ENCODE measurements at places on chromosomes 6 and 20.
A peak's percentile ranks its signal among the peaks of the same experiment; 100 is the strongest.

DNA sequence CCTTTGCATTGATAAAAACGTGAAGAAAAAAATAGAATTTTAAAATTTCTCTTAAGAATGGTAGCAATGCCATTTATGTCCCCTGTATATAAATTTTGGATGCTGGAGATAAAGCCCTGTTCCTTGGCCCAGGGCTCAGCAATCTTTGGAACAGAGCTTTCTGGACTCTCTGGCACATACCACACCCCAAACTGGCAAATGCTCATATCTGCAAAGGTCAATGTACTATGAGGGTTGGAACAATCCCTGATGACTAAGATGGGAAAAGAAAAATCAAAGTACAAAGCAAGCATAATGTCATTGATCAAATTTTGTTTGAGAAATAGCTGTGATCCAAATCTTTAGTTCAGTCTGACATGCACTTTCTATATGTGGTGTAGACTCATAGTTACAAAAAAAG lies 158.1 kb upstream of the HCRTR2 start:
- DNase-seq: no peak

- no peak for DNase-seq
Measured at GRCh38 chr6:124622351-124622750, 339.9 kb upstream of the RNF217 start.

DNA sequence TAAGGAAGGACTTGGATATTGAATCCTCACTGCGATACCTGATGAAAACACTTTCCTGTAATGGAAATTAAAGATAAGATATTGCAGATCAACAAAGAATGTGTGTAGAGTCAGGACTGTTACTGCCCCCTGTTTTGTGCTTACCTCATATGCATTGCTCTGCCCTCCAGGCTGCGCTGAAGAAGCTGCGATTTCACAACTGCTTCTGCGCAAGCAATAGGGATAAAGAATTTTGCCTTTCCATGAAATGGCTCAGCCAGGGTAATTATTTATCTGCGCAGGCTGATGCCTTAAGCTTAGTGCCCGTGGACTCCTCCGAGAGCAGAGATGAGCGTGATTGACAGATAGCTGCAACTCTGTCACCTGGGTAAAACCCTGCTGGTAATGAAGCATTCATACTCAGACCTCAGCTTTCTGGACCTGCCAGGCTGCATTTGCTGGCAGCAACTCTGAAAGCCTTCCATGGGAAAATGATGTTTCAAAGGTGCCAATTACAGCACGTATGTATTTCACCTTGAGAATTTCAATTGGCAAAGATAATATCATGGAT lies 370.6 kb downstream of the SAMD5 start:
- DNase-seq: no peak

DNA sequence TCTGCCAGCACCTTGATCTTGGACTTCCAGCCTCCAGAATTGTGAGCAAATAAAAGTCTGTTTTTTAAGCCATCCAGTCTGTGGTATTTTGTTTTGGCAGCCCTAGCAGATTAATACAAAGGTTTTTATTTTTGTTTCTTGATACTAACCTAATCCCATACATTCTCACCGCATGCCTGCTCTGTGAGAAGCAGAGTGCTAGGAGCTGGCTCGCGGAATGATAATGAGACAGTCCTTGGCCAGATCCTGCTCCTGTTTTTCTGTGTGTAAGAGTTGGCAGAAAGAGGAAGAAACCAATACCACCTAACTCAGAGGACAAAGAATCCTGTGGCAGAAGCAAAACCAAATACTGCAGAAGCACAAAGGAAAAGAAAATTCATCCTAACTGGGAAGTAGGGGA lies 82.6 kb downstream of the KIF16B start:
- no peak for DNase-seq

DNA sequence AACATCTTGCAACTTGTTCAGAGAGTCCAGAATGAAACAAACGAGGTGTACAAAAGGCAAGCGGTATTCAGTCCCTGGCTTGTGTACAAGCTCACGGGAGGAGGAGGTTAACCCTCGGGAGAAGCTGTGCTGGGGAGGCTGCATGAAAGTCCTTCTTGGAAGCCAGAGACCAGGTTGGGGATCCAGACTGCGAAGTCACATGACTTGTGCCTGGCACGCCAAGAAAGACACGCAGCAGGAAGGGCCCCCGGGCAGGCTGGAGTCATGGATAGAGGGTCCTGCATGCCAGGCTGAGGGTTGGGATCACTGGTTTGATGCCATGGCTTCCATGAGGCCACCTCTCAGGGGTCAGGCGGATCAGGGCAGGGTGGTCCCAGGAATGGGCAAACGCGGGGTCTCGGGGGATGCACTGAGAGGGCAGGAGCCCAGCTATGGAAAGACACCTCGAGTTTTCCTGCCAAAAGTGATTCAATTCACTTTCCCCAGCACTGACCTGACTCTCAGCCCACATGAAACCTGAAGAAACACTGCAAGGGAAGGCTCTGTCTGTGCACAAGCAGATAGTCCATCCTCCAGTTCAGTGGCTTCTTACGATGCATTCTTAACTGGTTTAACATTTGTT lies 79.4 kb downstream of the DLL1 start:
- DNase-seq: no peak

DNA sequence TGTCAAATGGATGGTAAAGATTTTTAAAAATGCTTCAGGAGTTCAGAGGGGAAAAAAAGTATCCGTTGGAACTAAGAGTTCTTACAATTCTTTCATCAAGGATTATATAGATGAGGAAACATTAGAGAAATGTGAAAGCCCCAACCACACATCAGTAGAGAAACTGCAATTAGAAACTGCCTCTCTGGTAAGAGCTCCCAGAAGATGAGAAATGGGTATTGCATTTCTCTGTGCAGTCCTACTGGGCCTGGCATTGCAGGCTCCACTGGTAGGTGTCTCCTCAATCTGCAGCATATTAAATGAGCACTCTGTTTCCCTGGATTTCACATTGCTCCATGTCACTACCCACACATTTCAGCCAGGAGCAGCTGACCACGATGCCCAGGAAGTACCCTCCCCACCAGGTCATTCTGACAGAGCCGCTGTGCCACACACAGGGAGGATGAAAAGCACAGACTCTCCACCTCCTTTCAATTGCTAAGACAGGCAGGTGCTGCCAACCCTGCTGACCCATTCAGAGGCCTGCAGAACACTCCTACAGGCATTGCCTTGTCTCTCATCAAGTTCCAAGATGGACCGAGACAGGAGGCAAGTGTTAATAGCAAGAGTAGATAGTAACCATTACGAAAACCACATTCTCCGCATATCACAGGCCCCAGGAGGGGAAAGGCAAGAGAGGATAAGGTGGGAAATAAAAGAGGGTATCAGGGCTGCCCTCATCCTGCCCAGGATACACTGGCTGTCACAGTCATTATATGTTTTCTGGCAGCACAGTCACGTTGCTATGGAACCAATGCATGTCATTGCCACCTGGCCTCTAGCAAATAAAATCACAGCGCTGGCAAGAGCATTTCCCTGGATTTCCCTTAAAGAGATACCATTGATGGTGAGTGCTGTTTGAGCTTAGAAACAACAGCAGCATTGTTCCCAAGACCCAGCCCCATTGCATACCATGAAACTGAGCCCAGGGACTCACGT lies 241.7 kb downstream of the ATXN1 start:
- no peak for DNase-seq

DNA sequence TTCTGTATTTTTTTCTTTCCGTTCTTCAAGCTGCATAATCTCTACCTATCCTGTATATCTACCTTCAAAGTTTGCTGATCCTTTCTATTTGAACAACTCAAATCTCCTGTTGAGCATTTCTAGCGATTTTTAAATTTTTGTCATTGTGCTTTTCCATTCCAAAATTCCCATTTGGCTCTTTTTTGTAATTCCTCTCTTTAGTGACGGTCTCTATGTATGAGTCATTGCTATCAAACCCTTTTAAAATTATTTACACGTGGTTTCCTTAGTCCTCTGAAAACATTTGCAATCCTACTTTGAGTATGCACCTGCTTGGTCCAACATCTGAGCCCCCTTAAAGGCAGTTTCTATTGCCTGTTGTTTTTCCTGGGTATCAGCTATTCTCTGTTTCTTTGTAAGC lies 100.5 kb upstream of the FOXC1 start:
- no peak for DNase-seq

DNA sequence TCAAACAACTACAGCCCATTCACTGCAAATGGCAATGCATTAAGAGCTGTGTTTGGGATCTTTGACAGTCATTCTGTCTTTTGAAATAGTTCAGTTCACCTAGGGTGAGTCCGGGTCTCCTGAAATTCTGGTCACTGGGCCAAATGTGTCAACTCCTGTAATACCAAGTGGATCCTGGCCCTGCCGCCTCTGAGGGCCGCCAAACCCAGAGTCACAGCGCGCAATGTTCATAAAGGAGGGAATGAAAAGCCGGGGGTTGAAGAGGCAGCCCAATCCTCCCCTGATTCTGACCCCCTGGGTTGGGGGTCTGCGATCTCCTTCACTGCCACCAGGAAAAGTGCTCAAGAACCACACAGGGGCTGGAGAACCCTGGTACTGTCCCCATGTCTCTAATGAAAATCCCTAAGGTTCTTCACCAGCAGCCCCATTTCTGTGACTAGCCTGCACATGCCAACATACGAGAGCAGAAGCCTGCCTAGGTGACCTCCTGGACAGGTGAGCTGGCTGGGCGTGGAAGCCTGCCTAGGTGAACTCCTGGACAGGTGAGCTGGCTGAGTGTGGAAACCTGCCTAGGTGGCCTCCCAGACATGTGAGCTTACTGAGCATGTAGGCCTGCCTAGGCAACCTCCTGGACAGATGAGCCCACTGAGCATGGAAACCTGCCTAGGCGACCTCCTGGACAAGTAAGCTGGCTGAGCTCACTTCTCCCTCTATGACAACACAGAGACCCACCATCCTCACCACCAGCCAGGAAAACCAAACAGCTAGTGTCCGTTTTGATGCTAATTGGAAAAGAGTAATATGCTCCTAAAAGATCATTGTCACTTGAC lies 16.1 kb upstream of the APMAP start:
- no peak for DNase-seq

GRCh38 chr6:105810922-105811482 lies 275.1 kb upstream of the PRDM1 start:
- no peak for DNase-seq

GRCh38 chr20:57500235-57500634 lies 24.7 kb downstream of the CTCFL start:
- DNase-seq: no peak

GRCh38 chr20:55880361-55880760 lies 125.0 kb downstream of the CBLN4 start:
- no peak for DNase-seq

DNA sequence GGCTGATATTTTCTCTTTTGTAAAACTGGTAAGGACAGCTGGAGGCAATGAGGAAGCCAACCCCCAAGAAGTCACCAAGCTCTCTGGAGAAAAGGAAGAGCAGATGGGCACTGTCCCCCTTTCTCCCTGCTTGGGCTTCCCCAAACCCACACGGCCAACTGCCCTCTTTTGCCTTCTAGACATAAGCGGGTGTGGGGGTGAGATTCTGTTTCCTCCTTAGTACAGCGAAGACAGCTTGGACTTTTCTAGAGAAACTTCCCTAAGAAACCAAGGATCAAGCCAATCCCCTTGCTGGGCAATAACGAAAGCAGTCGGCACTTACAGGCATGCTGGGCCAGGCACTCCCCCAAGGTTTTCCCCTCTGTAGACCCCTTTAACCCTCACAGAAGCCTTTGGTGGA lies 110.3 kb downstream of the CDC5L start:
- DNase-seq: no peak

- peak; percentile 68 for DNase-seq
Measured at GRCh38 chr6:107656401-107656800, 166.5 kb downstream of the SOBP start.

DNA sequence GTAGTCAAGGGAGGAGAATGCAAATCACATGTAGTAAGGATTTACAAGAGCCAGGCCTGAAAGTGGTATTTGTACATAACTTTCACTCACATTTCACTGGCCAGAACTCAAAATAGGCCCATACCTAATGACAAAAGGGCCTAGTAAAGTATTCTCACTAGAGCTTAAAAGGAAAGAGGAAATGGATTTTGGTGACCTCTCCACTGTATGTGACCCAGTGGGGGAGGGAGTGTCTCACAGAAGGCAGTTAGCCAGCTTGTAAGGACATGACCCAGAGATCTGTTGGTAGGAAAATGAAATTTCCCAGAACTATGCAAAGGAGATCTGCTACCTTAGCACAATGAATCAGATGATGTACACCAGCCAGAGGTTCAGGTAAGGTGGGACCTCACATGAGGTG lies 124.4 kb downstream of the PTPRT start:
- DNase-seq: no peak

DNA sequence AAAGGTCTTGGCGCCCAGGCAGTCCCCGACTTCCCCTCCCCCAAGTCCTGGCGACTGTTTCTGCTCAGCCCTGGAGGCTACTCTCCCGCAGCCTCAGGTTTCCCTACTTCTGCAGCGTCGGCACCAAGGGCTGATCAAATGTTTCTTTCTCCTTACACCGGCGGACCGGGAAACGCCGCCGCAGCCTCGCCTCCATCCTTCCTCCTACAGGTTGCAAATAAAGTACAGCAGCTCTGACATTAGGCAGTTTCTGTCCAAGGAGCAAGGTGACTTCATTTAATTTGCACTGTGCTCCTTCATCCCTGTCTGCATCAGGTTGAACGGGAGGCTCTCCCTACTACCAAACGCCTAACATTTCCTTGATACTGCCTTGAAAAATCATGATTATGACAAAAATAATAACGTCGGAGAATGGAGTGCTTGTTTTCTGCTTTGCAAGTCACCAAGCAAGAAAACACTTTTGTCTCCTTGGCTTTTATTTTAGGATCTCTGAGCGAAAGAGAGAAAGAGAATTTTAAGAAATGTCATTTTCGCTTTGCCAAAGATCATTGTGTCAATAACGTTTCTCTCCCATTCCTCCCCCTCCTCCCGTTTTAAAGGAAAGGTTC lies 1.0 kb downstream of the CLIC5 start:
- DNase-seq: no peak

- no peak for DNase-seq
Measured at GRCh38 chr6:144343701-144344428, 58.7 kb downstream of the UTRN start.

DNA sequence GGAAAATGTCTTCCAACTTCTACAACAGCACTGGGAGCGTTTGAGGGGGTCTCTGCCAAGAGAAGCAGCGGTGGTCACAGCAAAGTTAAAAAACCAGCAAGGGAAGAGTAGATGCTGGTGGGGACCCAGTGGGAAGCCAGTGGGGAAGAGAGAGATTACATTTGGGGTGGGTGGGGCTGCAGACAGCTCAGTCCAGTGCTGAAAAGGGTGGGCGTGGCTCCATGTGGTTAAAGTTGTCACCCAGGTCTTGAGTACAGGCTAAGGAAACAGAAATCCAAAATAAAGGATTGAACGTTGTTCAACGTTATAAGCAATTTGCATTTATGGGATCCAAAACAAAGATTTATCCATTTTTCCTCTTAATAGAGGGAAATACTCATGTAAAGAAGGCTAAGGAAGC lies 106.3 kb upstream of the LY86 start:
- DNase-seq: no peak

GRCh38 chr6:92820601-92821000 lies 598.8 kb downstream of the EPHA7 start:
- DNase-seq: no peak

- no peak for DNase-seq
Measured at GRCh38 chr6:166678426-166678825, 51.4 kb upstream of the RPS6KA2 start.

Measured in fibroblast of skin of right quadriceps (primary cell).